Activated CD4-positive, alpha-beta T cell treated with anti-CD3 and anti-CD28 coated beads, Interleukin-2, amount 10 ng/mL, durations not matched to agents 24 days and 14 days (primary cell): ENCODE measurements at places on chromosomes 7 and 10. TPM values are rescaled to one million over a fixed set of nuclear protein-coding genes. Genes with fewer than 3 reads are reported as not detected.

DNA sequence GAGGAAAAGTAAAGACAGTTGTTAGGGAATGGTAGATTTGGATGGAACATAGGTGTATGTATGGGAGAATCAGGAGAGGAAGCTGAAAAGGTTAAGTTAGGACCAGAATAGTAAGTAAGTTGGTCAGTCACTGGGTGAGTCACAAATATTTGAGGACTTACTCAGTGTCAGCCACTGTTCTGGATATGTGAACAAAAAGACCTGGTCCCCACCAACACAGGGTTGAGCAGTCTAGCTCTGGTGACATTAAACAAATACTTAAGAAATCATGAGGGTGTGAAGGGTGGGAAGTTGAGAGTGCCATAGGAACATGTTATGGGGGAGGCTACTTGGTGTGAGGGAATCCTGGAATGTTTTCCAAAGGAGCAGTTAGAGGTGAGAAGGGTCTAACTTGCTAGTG lies 246.9 kb downstream of the PTEN start:
- no peak overlapping the region for H3K4me3 ChIP-seq
- peaks cover 3% of the 10 kb centered on the region for H3K27me3 ChIP-seq
- H3K36me3 ChIP-seq: no peaks in the 10 kb centered on the region

DNA sequence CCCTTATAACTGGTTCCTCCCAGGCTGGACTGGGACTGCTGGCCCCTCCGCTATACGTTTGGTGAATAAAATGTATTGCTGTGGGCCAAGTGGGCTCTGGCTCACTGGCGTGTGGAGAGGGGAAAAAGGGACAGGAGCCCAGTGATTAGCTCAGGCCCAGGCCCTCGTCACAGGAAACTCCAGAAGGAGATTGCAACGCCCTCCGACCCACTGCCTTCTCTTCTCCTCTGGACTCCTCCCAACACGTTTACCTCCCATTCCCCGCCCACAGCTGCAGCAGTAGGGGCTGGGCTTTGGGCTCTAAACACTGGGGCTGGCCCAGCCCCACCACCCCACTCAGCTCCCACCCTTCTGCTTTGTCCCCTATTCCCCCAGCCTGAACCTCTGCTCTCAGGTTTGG lies 173.9 kb downstream of the NEURL1 start:
- H3K36me3 ChIP-seq: peaks cover 3% of the 10 kb centered on the region
- H3K4me1 ChIP-seq: peaks cover 14% of the 10 kb centered on the region
- H3K4me3 ChIP-seq: no peak overlapping the region
- H3K27ac ChIP-seq: no peak overlapping the region
- no peak for DNase-seq

GRCh38 chr10:76920581-76920980 lies 717.0 kb downstream of the KCNMA1 start:
- no peaks in the 10 kb centered on the region for H3K4me1 ChIP-seq
- no peak overlapping the region for H3K27ac ChIP-seq
- no peaks in the 10 kb centered on the region for H3K36me3 ChIP-seq
- no peaks in the 10 kb centered on the region for H3K27me3 ChIP-seq

BHLHA15 gene
- 0.40 and 0.72 TPM in 2 replicates for total RNA-seq

MSMB gene
- total RNA-seq: not detected in 2 replicates

CACNB2 gene
- not detected in 2 replicates for total RNA-seq

DNA sequence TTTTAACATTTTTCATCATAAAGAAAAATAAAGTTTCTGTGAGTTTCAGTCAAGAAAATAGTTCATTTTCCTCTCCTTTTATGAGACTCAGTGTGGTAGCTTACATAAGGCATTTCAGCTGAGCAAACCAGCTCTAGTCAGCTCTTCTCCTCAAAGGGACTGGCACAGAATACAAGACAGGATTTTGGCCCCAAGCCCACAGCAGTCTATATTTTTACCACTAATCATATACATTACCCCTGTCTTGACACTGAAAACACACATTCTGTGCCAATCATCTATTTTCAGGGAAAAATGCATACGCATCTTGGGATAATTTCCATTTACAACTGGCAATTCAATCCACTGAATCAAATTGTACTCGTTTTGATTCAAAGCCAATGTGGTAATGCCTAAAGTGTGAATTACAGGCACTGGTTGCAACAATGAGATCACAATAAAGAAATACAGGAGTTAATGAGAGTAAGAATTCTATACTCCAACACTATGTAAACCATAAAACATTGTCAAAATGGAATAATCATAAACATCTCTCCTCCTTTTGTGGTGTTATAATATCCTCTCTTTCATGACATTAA lies 186.4 kb downstream of the CACNA2D1 start:
- no peak overlapping the region for H3K4me3 ChIP-seq
- no peak for DNase-seq
- H3K4me1 ChIP-seq: no peaks in the 10 kb centered on the region
- no peaks in the 10 kb centered on the region for H3K36me3 ChIP-seq
- H3K27ac ChIP-seq: no peak overlapping the region
- no peaks in the 10 kb centered on the region for H3K27me3 ChIP-seq

DNA sequence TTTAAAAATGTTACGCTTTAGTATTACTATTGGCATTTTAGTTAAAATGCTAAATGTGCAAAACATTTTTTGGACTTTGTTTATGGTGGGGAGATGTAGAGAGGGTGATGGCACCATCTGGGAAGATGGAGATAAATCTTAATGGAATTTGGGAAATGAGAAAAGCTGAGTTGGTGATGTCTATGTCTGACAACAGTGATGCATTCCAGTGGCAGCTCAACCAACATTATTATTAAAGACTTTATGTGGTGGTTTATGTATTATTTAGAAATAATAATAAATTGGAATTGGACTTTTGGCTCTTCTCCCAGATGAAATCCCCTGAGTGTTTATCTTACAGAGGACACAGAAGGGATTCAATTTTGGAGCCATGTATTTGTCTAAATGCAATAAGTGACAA lies 77.6 kb downstream of the SEC23IP start:
- no peak overlapping the region for H3K27ac ChIP-seq
- DNase-seq: no peak
- no peaks in the 10 kb centered on the region for H3K36me3 ChIP-seq
- H3K4me1 ChIP-seq: peaks cover 2% of the 10 kb centered on the region
- peaks cover 29% of the 10 kb centered on the region for H3K27me3 ChIP-seq
- H3K4me3 ChIP-seq: no peak overlapping the region

DNA sequence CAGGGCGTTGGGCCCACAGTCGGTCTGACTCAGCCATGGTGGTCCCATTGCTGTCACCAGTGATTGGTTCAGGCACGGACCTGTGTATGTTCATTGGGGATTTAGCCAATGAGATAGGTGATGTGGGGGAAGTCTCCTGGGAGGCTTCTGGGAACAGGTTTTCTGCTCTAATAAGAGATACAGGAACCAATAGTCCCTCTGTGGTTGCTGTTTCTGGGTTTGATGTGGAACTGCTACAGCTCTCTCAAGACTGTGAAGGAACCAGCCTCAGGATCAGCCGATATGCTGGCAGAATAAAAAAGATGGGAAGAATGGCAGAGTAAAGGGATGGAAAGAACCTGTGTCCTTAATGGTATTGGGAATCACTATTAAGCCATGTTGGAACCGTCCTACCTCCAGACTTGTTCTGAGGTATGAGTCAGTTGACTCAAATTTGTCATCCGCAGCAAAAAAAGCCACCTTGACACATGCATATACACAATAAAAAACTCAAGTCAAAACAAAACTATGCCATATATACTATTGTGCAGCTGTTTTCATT lies 70.6 kb downstream of the MCMBP start:
- H3K27me3 ChIP-seq: no peaks in the 10 kb centered on the region
- no peak overlapping the region for H3K4me3 ChIP-seq
- H3K4me1 ChIP-seq: peaks cover 5% of the 10 kb centered on the region
- H3K36me3 ChIP-seq: peaks cover 15% of the 10 kb centered on the region
- DNase-seq: no peak

INSYN2A gene
- total RNA-seq: not detected in 2 replicates

TRPV5 gene
- not detected in 2 replicates for total RNA-seq

GRCh38 chr7:30932562-30932961 lies 20.9 kb downstream of the AQP1 start:
- H3K36me3 ChIP-seq: no peaks in the 10 kb centered on the region
- no peak overlapping the region for H3K4me3 ChIP-seq
- H3K27ac ChIP-seq: no peak overlapping the region
- H3K27me3 ChIP-seq: peaks cover 6% of the 10 kb centered on the region
- no peaks in the 10 kb centered on the region for H3K4me1 ChIP-seq
- DNase-seq: peak; percentile 33

ZWINT gene
- total RNA-seq: 102 and 105 TPM in 2 replicates

GRCh38 chr7:54556121-54556520 lies 13.9 kb downstream of the VSTM2A start:
- DNase-seq: no peak
- no peaks in the 10 kb centered on the region for H3K27me3 ChIP-seq
- no peaks in the 10 kb centered on the region for H3K36me3 ChIP-seq
- H3K27ac ChIP-seq: no peak overlapping the region

GRCh38 chr10:36670621-36671402 lies 454.6 kb upstream of the ANKRD30A start:
- H3K36me3 ChIP-seq: no peaks in the 10 kb centered on the region
- DNase-seq: no peak
- H3K4me3 ChIP-seq: no peak overlapping the region
- no peak overlapping the region for H3K27ac ChIP-seq
- no peaks in the 10 kb centered on the region for H3K4me1 ChIP-seq

DNA sequence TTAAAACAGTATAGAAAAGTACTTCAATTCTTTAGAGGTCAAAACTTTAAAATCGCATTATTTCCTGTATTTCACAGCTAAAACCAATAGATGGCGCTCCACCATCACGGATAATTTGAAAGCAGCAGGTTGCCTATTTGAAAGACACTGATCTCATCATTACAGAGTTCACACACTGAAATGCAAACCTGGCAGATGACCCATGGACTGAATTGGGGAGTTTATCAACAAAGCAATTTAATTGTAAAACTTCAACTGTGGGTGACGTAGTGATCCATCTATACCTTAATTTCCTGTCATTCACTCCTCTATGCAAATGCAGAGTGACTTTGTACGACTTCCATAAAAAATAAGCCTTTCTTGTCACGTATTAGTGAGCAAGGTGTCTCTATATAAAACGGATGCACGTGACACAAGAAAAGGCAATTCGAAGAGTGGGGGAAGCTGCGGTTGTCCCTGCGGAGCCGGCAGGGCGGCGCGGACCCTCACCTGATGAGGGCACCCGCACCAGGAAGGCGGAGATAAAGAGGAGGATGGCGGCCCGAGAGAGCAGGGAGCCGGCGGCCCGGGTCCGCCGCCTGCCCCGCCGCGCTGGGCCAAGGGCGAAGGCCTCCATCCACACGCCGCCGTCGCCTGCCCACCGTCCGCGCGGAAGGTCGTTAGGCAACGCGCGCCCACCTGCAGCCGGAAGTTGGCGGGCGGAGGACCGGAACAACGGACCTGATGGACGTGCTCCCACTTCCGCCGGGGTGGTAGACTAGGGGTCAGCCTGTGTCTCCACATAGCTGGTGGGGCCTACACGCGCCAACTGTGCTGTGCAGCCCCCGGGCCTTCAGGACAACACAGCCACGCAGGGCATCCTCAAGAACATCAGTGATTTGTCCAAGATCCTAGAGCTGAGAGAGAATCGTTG lies at the start of gene ZPBP:
TSS of gene ZPBP (minus strand) at position 668 of the 913 bp plus-strand sequence. CDS start at position 616, 52 bp downstream.
- H3K4me1 ChIP-seq: peaks cover 4% of the 10 kb centered on the region
- H3K4me3 ChIP-seq: peak within 1 kb of the TSS; percentile 87
- peaks cover 18% of the 10 kb centered on the region for H3K27me3 ChIP-seq
- DNase-seq: peak; percentile 86

GRCh38 chr10:133325440-133326222 lies 11.1 kb downstream of the CALY start:
- no peak overlapping the region for H3K27ac ChIP-seq
- H3K27me3 ChIP-seq: peaks cover 36% of the 10 kb centered on the region
- H3K36me3 ChIP-seq: no peaks in the 10 kb centered on the region
- peaks cover 7% of the 10 kb centered on the region for H3K4me1 ChIP-seq

GRCh38 chr7:68121056-68121455 lies 1124.4 kb downstream of the TYW1 start:
- no peaks in the 10 kb centered on the region for H3K36me3 ChIP-seq
- no peaks in the 10 kb centered on the region for H3K4me1 ChIP-seq
- DNase-seq: no peak
- H3K4me3 ChIP-seq: no peak overlapping the region
- no peak overlapping the region for H3K27ac ChIP-seq

SLC29A4 gene
- total RNA-seq: 1.1 and 1.8 TPM in 2 replicates

- no peaks in the 10 kb centered on the region for H3K36me3 ChIP-seq
- H3K27ac ChIP-seq: no peak overlapping the region
- H3K4me3 ChIP-seq: no peak overlapping the region
- DNase-seq: no peak
- no peaks in the 10 kb centered on the region for H3K4me1 ChIP-seq
- no peaks in the 10 kb centered on the region for H3K27me3 ChIP-seq
Measured at GRCh38 chr7:20197837-20198236, 19.3 kb downstream of the MACC1 start.

MRC1 gene
- not detected in 2 replicates for total RNA-seq

NPY gene
- total RNA-seq: not detected in 2 replicates

UFSP1 gene
- total RNA-seq: 4.5 TPM in 2 replicates

GRCh38 chr10:5079836-5080235 lies 14.4 kb upstream of the AKR1C3 start:
- H3K4me3 ChIP-seq: no peak overlapping the region
- H3K4me1 ChIP-seq: no peaks in the 10 kb centered on the region
- no peaks in the 10 kb centered on the region for H3K36me3 ChIP-seq
- DNase-seq: no peak
- no peaks in the 10 kb centered on the region for H3K27me3 ChIP-seq

GRCh38 chr10:103842605-103843004 lies 12.8 kb downstream of the SH3PXD2A start:
- peaks cover 17% of the 10 kb centered on the region for H3K4me1 ChIP-seq
- H3K4me3 ChIP-seq: no peak overlapping the region
- DNase-seq: no peak
- no peak overlapping the region for H3K27ac ChIP-seq

DNA sequence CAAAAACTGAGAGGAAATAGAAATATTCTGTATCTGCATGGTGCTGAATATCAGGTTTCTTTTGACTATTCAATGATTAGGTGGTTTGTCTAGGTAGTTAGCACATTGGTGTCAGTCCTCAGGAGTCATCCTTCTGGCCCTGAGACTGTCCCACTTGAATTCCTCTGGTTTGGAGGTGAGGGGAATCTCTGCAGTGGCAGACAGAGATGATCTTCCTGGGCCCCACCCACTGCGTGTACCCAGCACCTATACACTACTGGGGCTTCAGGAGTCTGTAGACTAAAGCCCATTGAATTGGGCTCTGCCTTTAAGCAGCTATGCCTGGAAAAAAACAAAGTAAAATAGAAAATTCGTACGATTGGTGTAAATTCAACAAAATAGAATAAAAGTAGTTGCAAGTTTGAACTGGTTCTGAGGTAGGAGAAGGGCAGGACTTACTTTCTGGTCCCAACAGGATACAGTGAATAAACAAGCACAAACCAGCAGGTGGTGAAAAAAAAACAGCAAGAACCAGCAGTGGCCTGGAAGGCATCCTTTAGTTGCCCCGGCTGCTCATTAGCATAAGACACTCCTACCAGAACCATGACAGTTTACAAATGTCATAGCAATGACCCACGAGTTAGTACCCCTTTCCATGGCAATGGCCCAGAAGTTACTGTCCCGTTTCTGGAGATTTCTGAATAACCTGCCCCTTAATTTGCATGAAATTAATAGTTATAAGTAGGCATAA lies 1.7 kb downstream of the LIPM start:
- DNase-seq: no peak
- H3K36me3 ChIP-seq: no peaks in the 10 kb centered on the region
- H3K4me3 ChIP-seq: no peak overlapping the region
- H3K4me1 ChIP-seq: peaks cover 16% of the 10 kb centered on the region
